T-helper 2 cell treated with Interferon-gamma antibody and Interleukin-4, amounts not matched to agents 5 μg/mL and 100 μg/mL, for 36 hours (primary cell): ENCODE measurements at places on chromosomes 3 and 15.
A peak's percentile ranks its signal among the peaks of the same experiment; 100 is the strongest.

- no peak overlapping the region for H3K27ac ChIP-seq
- no peak overlapping the region for H3K4me3 ChIP-seq
- no peaks in the 10 kb centered on the region for H3K4me1 ChIP-seq
- peaks cover 7% of the 10 kb centered on the region for H3K27me3 ChIP-seq
Observed at GRCh38 chr3:72041511-72041910, 256.6 kb upstream of the PROK2 start.

GRCh38 chr15:41911691-41912345 is 18.0 kb upstream of the SPTBN5 start:
- no peaks in the 10 kb centered on the region for H3K27me3 ChIP-seq
- H3K4me3 ChIP-seq, result no peak overlapping the region
- H3K4me1 ChIP-seq, result peaks cover 4% of the 10 kb centered on the region
- peaks cover 8% of the 10 kb centered on the region for H3K36me3 ChIP-seq
- no peak overlapping the region for H3K27ac ChIP-seq
- no peak for DNase-seq

- no peaks in the 10 kb centered on the region for H3K27me3 ChIP-seq
- H3K27ac ChIP-seq, result no peak overlapping the region
- H3K4me3 ChIP-seq, result no peak overlapping the region
- DNase-seq, result no peak
- H3K36me3 ChIP-seq, result no peaks in the 10 kb centered on the region
Observed at GRCh38 chr3:57816471-57817095, 60.5 kb downstream of the SLMAP start.

DNA sequence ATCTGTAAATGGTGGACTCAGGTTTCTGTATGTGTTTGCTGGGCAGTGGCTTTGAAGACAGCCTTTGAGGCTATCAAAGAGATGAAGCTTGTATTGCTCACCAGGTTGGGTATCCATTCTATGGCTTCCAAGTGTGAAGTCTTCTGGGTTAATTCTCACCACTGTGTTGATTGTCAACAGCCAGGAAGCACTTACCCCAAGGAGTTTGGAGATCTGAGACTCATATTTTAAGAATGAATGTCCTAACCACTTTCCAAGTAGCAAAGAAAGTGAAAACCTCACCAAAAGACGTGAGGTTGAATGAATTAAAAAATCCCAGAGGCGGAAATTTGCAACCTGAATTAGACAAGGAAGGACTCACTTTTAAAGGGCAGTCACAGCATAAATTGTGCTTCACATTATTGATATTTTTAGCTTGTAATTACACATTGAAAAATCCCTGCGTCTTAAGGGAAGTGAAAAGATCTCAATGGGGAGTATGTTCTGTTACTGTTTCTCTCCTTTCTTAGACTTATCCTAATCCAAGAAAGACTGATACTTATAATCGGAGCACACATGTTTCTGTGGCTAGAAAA is 304.0 kb upstream of the TPRG1 start:
- no peak overlapping the region for H3K27ac ChIP-seq
- H3K4me1 ChIP-seq, result no peaks in the 10 kb centered on the region
- peaks cover 10% of the 10 kb centered on the region for H3K36me3 ChIP-seq
- no peak for DNase-seq

- H3K36me3 ChIP-seq, result no peaks in the 10 kb centered on the region
- H3K4me3 ChIP-seq, result no peak overlapping the region
- DNase-seq, result no peak
- peaks cover 32% of the 10 kb centered on the region for H3K27me3 ChIP-seq
Observed at GRCh38 chr3:171614318-171614921, 154.2 kb upstream of the TNIK start.

DNA sequence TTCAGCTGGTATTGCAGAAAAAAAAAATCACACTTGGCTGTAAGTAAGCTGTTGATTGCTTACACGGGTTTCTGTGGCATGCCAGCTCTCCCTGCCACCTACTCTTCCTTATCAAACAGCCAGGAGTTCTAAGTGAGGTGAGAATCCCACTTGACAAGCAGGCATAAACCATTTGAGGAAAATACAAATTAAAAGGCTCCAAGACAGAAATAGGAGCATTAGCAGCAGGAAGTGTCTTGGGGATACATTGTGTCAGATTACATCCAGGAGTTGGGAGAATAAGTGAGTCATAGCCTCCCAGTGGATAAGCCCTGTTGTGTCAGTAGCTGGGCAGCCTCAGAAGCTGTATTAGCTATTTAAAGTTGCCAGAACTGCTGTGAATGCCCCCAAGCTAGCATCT is 256.0 kb downstream of the CNTN4 start:
- H3K27me3 ChIP-seq, result no peaks in the 10 kb centered on the region
- no peak overlapping the region for H3K27ac ChIP-seq
- no peaks in the 10 kb centered on the region for H3K36me3 ChIP-seq
- no peaks in the 10 kb centered on the region for H3K4me1 ChIP-seq
- DNase-seq, result no peak

DNA sequence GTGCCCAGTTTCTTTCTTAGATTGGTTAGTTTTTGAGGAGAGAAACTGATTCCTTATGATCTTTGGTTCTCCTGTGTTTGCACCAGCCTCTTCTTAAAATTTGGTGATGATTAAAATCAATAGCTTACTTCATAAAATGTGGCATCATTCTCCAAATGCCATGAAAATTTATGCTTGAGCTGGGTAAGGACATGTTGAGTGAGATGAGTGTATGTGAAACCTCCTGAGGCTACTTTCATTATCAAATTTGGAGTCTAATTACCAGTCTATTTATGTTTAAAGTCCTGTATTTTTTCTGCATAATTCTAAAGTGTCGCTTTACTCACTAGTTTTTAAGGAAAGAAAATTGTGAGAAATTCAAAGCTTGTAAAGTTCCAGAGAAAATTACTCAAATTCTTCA is 102.1 kb downstream of the DIPK2A start:
- H3K36me3 ChIP-seq, result no peaks in the 10 kb centered on the region
- H3K27me3 ChIP-seq, result no peaks in the 10 kb centered on the region
- no peaks in the 10 kb centered on the region for H3K4me1 ChIP-seq
- no peak overlapping the region for H3K27ac ChIP-seq
- no peak overlapping the region for H3K4me3 ChIP-seq
- DNase-seq, result no peak

GRCh38 chr3:45012577-45012976 is 13.5 kb upstream of the CLEC3B start:
- H3K4me3 ChIP-seq, result no peak overlapping the region
- H3K4me1 ChIP-seq, result peaks cover 12% of the 10 kb centered on the region
- no peaks in the 10 kb centered on the region for H3K27me3 ChIP-seq
- DNase-seq, result no peak

DNA sequence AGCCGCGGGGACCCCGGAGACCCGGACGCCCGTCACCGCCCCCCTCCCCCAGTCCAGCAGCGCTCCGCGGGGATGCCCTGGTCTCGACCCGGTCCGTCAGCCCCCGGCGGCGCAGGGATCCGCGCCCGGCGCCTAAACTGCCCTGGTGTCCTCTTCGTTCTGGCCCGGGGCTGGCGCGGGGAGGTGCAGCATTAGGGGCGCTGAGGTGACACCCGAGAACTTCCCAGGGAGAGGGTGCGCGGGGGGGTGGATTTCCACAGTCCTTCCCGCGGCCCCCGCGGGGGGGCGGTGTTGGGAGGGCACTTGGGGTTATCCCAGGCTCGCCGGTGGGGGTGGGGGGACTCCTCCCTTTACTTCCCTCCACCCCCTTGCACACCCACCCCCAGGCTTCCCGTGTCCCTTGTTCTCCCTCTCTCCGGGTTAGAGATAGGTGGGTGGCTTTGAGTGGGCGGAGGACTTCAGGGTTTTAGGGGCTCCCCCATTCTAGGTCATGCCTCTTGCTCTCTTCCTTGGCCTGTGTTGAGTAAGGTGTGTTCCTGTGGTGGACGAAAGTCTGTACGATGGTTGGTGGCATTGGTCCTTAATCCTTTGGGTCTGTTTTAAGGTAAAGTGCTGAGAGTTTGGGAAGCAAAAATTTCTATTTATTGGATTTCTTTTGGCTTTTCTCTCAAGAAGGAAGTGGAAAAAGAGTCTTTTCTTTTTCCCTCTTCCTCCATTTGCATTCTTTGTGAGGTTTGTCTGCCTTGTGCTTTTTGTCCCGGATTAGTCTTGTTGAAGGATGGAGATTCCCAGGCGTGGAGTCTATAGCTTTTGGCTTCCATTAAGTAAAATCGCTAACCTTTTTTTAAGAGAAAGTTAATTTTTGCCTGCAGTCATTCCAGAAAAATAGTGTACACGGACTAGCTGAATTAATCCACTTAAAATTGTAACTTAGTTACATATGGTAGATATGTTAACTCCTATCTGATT is 811 bp downstream of the SKIL start:
- H3K27ac ChIP-seq, result peak overlapping the region; percentile 84
- H3K4me3 ChIP-seq, result peak overlapping the region; percentile 89
- peaks cover 30% of the 10 kb centered on the region for H3K4me1 ChIP-seq
- peaks cover 33% of the 10 kb centered on the region for H3K36me3 ChIP-seq
- H3K27me3 ChIP-seq, result peaks cover 9% of the 10 kb centered on the region

- no peak overlapping the region for H3K27ac ChIP-seq
- DNase-seq, result no peak
- H3K4me1 ChIP-seq, result no peaks in the 10 kb centered on the region
- no peaks in the 10 kb centered on the region for H3K36me3 ChIP-seq
- no peak overlapping the region for H3K4me3 ChIP-seq
Observed at GRCh38 chr3:170999737-171000242, 26.7 kb downstream of the SLC2A2 start.

DNA sequence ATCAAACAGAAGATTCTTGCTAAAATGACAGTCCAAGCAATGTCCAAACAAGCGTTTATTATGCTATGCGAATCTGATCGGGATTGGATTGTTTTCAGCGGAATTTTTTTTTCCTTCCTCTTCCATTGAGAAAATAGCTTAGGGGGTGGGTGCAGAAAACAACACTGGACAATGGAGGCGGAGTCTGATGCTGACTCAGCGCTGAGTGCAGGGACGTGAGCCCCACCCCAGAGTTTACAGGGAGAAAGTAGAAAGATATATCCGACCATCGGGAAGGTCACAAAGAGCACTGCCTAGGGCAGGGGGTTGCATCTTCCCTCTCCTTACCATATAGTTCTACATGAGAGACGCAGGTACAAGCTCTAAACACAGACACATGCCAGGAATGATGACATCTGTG is 117.0 kb downstream of the FOXP1 start:
- H3K4me3 ChIP-seq, result no peak overlapping the region
- no peaks in the 10 kb centered on the region for H3K27me3 ChIP-seq
- H3K27ac ChIP-seq, result no peak overlapping the region
- no peak for DNase-seq

- H3K27ac ChIP-seq, result no peak overlapping the region
- H3K4me1 ChIP-seq, result peaks cover 4% of the 10 kb centered on the region
- H3K4me3 ChIP-seq, result no peak overlapping the region
- peaks cover 16% of the 10 kb centered on the region for H3K27me3 ChIP-seq
- no peak for DNase-seq
- H3K36me3 ChIP-seq, result no peaks in the 10 kb centered on the region
Observed at GRCh38 chr3:98603580-98603979, 10.2 kb upstream of the CPOX start.

- no peaks in the 10 kb centered on the region for H3K27me3 ChIP-seq
- H3K4me3 ChIP-seq, result peak overlapping the region; percentile 66
- peaks cover 64% of the 10 kb centered on the region for H3K36me3 ChIP-seq
- H3K4me1 ChIP-seq, result peaks cover 81% of the 10 kb centered on the region
- peak overlapping the region; percentile 72 for H3K27ac ChIP-seq
Observed at GRCh38 chr15:78035321-78035751, 42.2 kb downstream of the TBC1D2B start.

GRCh38 chr3:54123776-54124196 is 1.4 kb downstream of the CACNA2D3 start:
- H3K27me3 ChIP-seq, result peaks cover 51% of the 10 kb centered on the region
- H3K27ac ChIP-seq, result no peak overlapping the region
- peak overlapping the region; percentile 21 for H3K4me3 ChIP-seq
- H3K36me3 ChIP-seq, result no peaks in the 10 kb centered on the region
- peaks cover 3% of the 10 kb centered on the region for H3K4me1 ChIP-seq

- H3K27me3 ChIP-seq, result no peaks in the 10 kb centered on the region
- H3K4me3 ChIP-seq, result peak overlapping the region; percentile 70
- H3K36me3 ChIP-seq, result peaks cover 52% of the 10 kb centered on the region
- peaks cover 53% of the 10 kb centered on the region for H3K4me1 ChIP-seq
- peak; percentile 82 for DNase-seq
- peak overlapping the region; percentile 95 for H3K27ac ChIP-seq
Observed at GRCh38 chr3:111667621-111668239, 72.6 kb upstream of the ZBED2 start.

GRCh38 chr15:98792117-98792516 is 143.8 kb downstream of the IGF1R start:
- H3K27ac ChIP-seq, result no peak overlapping the region
- H3K27me3 ChIP-seq, result no peaks in the 10 kb centered on the region
- DNase-seq, result no peak
- H3K4me3 ChIP-seq, result no peak overlapping the region

DNA sequence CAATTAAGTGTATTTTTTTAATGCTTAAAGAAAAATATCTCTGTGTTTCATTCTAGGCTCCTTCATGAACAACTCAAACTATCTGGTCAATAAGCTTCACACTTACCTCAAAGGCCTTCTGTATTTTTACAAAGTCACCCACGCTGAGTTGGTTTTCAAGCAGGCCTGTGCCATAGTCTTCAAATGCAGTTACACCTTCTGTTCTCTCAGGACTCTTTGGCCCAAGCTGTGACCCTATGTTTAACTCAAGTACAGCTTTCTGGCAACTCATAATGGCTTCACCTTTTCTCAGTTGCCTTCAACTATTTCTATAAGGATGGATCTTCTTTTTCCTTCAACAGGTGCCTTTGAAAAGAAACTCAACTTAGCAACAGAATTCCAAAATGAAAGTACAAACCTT is 587 bp downstream of the WDR49 start:
- H3K4me3 ChIP-seq, result no peak overlapping the region
- DNase-seq, result no peak
- no peaks in the 10 kb centered on the region for H3K4me1 ChIP-seq
- H3K36me3 ChIP-seq, result no peaks in the 10 kb centered on the region

DNA sequence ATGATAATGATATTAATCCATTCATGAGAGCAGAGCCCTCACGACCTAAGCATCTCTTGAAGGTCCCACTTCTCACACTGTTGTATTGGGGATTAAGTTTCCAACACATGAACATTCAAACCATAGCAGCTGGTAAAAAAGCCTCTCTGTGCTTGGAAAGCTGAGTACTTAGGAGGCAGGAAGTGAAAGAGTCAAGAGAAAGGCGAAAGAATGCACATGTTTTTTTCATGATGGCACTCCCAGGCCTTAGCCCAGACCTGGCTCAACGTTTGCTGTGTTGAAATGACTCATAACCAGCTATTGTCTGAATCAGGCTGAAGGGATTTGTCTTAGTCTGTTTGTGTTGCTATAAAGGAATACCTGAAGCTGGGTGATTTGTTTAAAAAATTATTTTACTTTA is 84.4 kb upstream of the RGMA start:
- no peak overlapping the region for H3K4me3 ChIP-seq
- no peaks in the 10 kb centered on the region for H3K4me1 ChIP-seq
- no peak overlapping the region for H3K27ac ChIP-seq
- no peaks in the 10 kb centered on the region for H3K36me3 ChIP-seq

DNA sequence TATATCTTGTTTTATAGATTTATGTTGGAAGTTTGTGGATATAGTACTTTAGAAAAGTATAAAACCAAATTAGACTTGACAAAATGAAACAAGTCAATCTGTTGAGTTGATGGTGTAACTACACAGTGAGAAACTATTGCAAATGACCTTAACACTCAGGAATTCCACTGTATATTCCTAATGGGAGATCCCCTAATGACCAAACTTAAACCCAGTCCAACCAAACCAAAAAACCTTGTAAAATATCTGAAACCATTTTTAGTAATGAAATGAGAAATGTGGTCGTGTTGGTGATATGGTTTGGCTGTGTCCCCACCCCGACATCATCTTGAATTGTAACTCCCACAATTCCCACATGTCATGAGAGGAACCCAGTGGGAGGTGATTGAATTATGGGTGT is 31.9 kb upstream of the ATP13A3 start:
- no peak overlapping the region for H3K4me3 ChIP-seq
- H3K36me3 ChIP-seq, result peaks cover 13% of the 10 kb centered on the region
- peaks cover 11% of the 10 kb centered on the region for H3K27me3 ChIP-seq
- DNase-seq, result no peak
- H3K27ac ChIP-seq, result no peak overlapping the region
- H3K4me1 ChIP-seq, result peaks cover 23% of the 10 kb centered on the region
